ENCODE measurements at places on chromosomes 3 and 15. TPM values are rescaled to one million over a fixed set of nuclear protein-coding genes. Genes with fewer than 3 reads are reported as not detected.

The WDR93 gene
- total RNA-seq, result not detected

The LRIG1 gene
- 21.6 TPM for total RNA-seq

The KLHL6 gene
- 19.3 TPM for total RNA-seq

The CALML4 gene
- total RNA-seq, result 18.7 TPM

The ERICH6 gene
- total RNA-seq, result 0.33 TPM

The TNIK gene
- total RNA-seq, result 44.3 TPM

The LSAMP gene
- not detected for total RNA-seq

- no peak overlapping the region for H3K27ac ChIP-seq
- no peak overlapping the region for H3K4me3 ChIP-seq
- no peak for DNase-seq
Measured at GRCh38 chr3:13159890-13160289, 86.7 kb upstream of the IQSEC1 start.

GRCh38 chr3:149368201-149368673 lies 9.2 kb downstream of the TM4SF1 start:
- DNase-seq, result no peak
- H3K27ac ChIP-seq, result no peak overlapping the region
- H3K27me3 ChIP-seq, result peaks cover 12% of the 10 kb centered on the region
- no peak overlapping the region for H3K4me3 ChIP-seq

DNA sequence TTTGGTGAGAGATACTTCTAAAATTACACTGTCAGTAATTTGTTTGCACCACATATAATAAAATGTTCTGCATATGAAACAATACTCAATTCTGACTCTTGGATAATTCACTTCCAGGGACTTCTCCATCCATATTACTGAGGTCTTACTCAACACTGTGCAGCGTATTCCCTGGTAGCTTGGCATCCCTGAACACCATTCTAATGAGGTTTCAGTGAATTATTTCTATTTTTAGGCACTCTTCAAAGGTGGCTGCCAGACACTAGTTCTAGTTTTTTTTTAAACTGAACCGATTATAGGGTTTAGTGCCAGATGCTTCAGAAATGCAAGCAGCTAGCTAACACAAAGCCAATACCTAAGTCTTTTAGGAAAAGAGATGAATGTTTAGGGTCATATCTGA lies 283.3 kb downstream of the FEZF2 start:
- H3K4me1 ChIP-seq, result no peaks in the 10 kb centered on the region
- DNase-seq, result no peak
- H3K27me3 ChIP-seq, result no peaks in the 10 kb centered on the region
- H3K36me3 ChIP-seq, result no peaks in the 10 kb centered on the region

GRCh38 chr3:71536376-71536965 lies 47.1 kb downstream of the FOXP1 start:
- no peak for DNase-seq
- H3K36me3 ChIP-seq, result no peaks in the 10 kb centered on the region
- no peaks in the 10 kb centered on the region for H3K27me3 ChIP-seq
- no peak overlapping the region for H3K4me3 ChIP-seq

DNA sequence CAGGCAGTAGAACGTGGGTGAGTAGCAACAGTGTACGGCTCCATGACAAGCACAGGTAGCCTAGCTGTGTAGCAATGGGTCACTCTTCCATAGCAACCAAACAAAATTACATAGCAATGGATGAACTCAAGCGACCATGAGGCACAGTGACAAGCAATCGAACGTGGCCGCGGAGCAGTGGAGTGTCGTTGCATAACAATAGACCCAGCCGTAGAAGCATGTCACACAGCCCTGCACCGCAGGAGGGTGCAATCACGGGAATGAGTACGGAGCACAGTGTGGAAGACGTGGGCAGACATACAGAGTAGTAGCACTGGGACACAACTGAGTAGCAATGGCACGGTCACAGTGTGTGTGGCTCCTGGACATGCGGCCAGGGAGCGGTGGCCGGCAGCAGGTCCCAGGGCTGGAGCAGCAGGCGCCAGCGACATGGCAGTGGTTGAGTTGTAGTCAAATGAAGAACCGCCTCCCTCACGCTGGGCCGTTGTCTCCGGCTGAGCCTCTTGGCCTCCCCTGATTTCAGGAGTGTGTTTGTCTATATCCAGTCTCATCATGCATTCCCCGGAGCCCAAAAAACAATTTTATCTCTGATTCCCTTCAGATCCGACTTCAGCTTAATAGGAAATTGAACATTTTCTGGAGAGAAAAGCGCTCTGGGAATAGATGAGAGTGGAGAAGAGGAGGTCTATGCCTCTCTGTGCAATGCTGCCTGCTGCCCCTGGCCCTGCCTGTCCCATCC lies 64.1 kb downstream of the CCDC33 start:
- no peaks in the 10 kb centered on the region for H3K36me3 ChIP-seq
- no peak overlapping the region for H3K27ac ChIP-seq
- DNase-seq, result no peak
- no peak overlapping the region for H3K4me3 ChIP-seq

DNA sequence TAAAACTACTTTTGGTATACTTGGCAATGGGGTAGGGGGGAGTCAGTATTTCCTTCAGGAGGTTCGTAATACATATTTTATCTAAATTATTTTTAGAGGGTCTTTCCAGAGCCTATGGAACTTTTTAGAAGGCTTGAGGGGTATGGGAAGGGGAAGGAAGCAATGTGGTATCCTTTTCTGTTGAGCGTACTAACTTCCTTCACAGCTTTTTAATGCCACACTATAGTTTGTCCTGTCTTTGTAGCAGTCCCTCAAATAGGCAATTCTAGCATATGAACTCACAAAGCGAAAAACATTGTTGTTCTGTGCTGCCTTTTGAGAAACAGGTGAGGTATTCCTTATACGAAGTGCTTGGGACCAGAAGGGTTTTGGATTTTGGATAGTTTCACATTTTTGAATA lies 22.3 kb upstream of the P2RY13 start:
- peak overlapping the region; percentile 40 for H3K27ac ChIP-seq
- DNase-seq, result no peak
- H3K4me3 ChIP-seq, result peak overlapping the region; percentile 2
- peaks cover 11% of the 10 kb centered on the region for H3K4me1 ChIP-seq
- H3K36me3 ChIP-seq, result no peaks in the 10 kb centered on the region

DNA sequence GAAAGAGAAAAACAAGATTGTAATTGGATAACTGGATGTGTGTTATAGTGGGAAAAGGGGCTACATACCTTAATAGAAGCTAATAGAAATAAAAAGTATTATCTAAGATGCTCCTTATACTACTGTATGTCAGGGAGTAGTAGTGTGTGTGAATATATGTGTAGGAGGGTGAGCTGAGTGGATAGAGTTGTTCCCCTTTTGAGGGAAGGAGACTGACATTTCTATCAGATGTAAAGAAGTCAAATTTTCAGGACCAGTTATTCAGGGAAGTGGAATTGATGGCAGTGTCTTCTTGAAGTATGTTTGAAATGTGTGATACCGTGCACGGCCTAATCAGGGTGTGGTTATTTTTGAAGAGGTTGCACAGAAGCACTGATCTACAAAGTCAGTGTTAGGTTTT lies 49.1 kb downstream of the PCOLCE2 start:
- no peak for DNase-seq
- H3K36me3 ChIP-seq, result no peaks in the 10 kb centered on the region
- H3K27ac ChIP-seq, result no peak overlapping the region
- H3K27me3 ChIP-seq, result peaks cover 30% of the 10 kb centered on the region
- H3K4me3 ChIP-seq, result no peak overlapping the region
- H3K4me1 ChIP-seq, result no peaks in the 10 kb centered on the region

DNA sequence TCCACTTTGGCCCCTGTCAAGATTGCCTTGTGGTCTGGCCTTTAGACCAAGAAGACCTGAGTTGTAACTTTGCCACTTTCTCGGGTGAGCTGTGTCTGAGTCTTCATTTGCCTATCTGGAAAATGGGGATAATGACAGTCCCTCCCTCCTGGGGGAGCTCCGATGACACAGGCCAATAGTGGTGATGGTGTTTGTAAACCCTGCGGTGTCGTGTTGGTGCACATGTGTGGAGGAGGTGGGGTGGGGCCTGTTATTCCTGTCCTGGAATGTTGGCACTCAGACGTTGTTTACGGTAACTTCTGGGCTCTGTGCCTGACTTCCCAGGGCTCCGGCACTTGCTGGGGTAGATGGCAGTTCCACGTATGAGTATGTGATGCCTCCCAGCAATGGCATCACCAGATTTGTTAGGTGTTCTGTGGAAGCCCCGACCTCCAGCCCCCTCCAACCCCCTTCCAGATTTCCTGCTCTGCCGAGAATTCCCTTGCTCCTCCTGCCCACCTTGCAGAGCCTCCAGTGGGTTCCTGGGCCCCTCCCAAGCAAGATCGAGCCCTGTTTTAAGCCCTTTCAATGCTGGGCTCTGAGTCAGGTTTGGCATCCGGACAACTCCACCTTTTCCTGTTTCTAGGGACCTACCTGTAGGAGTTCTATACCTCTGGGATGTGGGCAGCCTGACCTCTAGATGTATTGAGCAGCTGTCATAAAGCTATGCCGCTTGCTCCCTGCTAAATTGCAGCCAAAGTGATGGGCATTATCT lies 31.4 kb downstream of the HRH1 start:
- H3K36me3 ChIP-seq, result no peaks in the 10 kb centered on the region
- peaks cover 9% of the 10 kb centered on the region for H3K27me3 ChIP-seq
- no peak overlapping the region for H3K27ac ChIP-seq
- H3K4me3 ChIP-seq, result no peak overlapping the region
- no peaks in the 10 kb centered on the region for H3K4me1 ChIP-seq

DNA sequence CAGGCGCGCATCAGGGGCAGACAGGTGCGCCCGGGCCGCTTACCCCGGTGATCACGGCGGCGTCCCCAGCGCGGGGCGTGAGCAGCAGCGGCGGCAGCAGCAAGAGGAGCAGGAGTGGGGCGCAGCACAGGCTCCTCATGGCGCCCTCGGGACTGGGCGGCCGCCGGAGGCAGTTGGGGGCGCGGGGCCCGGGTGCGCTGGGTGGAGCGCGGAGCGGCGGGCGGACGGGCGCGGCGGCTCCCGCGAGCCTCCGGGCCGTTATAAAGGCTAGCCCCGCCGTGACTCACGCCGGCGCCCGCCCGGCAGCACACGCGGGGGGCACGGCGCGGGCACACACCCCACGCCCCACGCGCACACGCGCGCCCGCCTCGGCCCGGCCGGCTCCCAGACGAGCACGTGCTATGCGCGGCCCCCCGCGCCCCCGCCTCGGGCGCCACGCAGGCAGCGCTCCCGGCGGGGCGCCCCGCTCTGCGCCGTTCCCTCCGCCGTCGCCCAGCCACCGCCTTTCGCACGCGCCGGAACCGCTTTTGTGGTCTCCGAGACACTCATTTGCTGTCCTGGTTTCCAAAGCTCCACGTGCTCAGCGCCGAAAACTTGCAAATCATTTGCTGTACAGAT lies at the start of gene PROK2:
Gene PROK2 (minus strand): TSS at position 235 of the 618 bp plus-strand sequence. CDS start 96 bp downstream, at position 139.
- peaks cover 16% of the 10 kb centered on the region for H3K4me1 ChIP-seq
- peak within 1 kb of the TSS; percentile 94 for H3K4me3 ChIP-seq
- no peak for DNase-seq
- no peak within 1 kb of the TSS for H3K27ac ChIP-seq
- H3K27me3 ChIP-seq, result peaks cover 54% of the 10 kb centered on the region

DNA sequence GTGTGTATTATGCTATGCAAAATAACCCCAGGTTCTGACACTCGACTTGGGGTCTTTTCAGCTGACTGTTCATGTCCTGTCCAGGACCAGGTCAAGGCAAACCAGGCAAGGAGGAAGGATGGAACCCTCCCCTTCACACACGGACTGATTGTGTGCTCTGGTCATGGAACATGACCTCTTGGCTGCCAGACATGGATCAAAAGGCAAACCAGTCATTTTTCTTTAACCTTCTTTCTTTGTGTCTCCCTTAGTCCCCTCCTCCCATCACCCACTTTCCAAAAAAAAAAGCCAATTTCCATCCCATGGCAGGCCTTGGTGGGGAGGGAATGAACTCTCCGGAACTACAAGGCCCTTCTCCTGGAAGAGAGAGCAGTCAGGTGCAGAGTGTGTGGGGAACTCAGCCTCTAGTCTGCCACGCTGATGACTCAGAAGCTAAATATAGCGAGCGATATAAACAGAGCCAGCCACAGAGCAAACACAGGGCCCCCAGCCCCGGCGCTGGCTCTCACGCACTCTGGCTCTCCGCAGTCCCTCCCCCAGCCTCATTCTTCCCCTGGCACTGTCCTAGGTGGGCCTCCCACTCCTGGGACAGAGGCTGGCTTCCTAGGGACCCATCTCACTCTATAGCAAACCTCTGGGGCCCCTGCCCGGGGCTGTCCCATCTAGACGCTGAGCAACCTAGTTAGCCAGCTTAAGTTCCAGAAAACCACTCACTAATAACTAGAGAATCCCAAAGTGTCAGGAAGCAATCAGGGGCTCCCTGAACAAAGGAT lies 10.0 kb downstream of the BMF start:
- H3K36me3 ChIP-seq, result no peaks in the 10 kb centered on the region
- peak overlapping the region; percentile 58 for H3K4me3 ChIP-seq
- H3K4me1 ChIP-seq, result peaks cover 18% of the 10 kb centered on the region
- no peak for DNase-seq
- peaks cover 3% of the 10 kb centered on the region for H3K27me3 ChIP-seq

DNA sequence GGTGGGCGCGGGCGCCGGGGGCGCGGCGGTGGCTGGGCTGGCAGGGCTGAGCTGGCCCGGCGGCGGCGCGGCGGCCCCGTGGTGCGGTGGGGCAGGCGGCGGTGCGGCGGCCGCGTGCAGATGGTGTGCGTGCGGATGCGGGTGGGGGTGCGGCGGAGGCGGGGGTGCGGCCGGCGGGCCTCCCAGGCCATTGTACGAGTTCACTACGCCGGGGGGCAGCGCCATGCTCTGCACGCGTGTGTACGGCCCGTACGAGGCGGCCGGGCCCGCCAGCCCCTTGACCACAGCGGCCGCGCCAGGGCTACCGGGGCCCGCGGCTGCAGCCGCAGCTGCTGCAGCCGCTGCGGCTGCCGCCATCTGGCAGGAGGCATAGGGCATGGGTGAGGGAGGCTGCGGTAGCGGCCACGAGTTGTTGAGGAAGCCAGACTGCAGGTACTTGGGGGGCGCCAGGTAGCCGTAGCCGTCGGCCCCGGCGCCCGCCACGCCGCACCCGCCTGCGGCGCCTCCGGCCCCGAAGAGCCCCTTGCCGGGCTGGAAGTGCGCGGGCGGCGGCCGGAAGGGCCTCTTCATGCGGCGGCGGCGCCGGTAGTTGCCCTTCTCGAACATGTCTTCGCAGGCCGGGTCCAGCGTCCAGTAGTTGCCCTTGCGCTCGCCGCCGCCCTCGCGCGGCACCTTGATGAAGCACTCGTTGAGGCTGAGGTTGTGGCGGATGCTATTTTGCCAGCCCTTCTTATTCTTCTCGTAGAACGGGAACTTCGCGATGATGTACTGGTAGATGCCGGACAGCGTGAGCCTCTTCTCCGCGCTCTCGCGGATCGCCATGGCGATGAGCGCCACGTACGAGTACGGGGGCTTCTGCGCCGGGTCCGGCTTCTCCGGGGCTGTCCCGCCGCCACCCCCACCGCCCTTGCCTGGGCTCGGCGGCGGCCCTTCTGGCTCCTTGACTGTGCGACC lies 951 bp downstream of the FOXL2 start:
- H3K36me3 ChIP-seq, result peaks cover 6% of the 10 kb centered on the region
- no peak overlapping the region for H3K27ac ChIP-seq
- peaks cover 25% of the 10 kb centered on the region for H3K4me1 ChIP-seq
- H3K4me3 ChIP-seq, result peak overlapping the region; percentile 55
- peaks cover 71% of the 10 kb centered on the region for H3K27me3 ChIP-seq
- no peak for DNase-seq

GRCh38 chr3:134708671-134709070 lies 57.8 kb upstream of the KY start:
- H3K27me3 ChIP-seq, result no peaks in the 10 kb centered on the region
- no peak for DNase-seq
- no peak overlapping the region for H3K4me3 ChIP-seq
